Activated CD4-positive, alpha-beta T cell treated with anti-CD3 and anti-CD28 coated beads, Interleukin-2, amount 10 ng/mL, durations not matched to agents 7 days and 5 days (primary cell): ENCODE measurements at places on chromosomes 3 and 15.

- DNase-seq = no peak
These were observed 6.3 kb downstream of the TIGIT start for GRCh38 chr3:114299941-114300624.

GRCh38 chr3:30512576-30512975, 93.8 kb upstream of the TGFBR2 start:
- DNase-seq = no peak

- no peak for DNase-seq
These were observed 387.2 kb downstream of the ROBO1 start for GRCh38 chr3:79380581-79380980.

DNA sequence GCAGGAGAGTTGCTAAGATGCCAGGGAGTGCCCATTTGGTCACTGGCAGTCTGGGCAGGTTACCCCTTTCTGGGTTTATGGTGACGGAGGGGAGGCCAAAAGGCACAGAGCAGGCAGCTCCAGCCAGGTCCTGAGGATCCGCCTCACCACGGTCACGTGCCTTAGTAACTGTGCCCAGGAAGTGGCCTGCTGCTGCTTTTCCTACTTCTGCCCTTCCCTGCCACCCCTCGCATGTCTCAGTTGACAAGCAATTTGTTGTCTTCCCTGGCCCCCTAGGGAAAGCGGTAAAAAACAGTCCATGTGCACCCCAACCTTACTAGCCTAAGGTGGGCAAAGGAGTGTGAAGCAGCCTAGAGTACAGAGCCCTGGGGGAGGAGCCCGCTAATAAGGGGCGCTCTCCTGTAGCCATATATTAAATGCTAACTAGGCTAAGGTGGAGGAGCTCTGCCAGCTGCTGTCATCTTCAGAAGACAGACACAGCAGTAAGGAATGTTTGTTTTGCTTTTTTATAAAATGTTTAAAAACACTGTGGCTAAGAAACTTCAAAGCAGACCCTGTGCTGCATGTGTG, 9.1 kb upstream of the LIPH start:
- no peak for DNase-seq

DNA sequence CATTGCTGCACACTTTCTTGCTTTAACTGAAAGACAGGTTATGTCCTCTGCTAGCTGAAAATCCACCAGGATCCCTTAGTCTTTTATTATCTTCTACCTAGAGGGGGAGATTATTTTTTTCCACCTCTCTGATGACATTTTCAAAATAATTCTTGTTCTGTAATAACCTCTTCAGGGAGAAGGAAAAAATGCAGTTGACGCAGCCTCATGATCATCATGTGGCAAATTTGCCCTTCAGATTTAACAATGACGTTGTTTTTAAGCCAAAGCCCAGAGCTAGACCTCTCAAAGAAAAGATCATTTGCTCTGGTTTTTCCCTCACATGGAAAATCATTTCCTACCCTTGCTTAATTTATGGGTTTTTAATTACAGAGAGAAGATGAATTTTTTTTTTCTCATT, 724.9 kb downstream of the NLGN1 start:
- DNase-seq = no peak

DNA sequence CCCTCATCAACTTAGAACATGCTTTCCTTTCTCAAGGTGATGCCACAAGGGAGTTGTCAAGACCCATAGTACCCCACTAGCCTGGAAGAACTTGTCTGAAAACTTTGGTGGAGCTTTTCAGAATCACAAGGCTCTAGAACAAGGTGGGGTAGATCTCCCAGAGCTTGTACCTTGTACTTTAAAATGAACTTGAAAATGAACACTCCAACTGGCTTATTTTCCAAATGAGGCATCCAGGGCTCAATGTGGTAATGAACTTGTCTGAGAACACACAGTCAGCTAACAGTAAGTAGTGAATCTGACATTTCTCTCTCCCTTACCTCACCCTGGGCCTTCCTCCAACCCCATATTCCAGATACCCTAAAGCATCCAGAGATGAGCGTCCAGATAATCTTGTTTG, 81.8 kb upstream of the THBS1 start:
- DNase-seq = no peak
